ENCODE measurements at places on chromosomes 2 and 18.

- no peak for DNase-seq
Observed at GRCh38 chr18:53785811-53786210, 438.7 kb downstream of the MBD2 start.

GRCh38 chr2:59586176-59586575 is 967.3 kb downstream of the BCL11A start:
- no peak for DNase-seq

- DNase-seq = no peak
Observed at GRCh38 chr2:221447310-221447709, 124.8 kb downstream of the EPHA4 start.

GRCh38 chr2:107809835-107810234 is 16.9 kb upstream of the RGPD4 start:
- DNase-seq = no peak

- no peak for DNase-seq
Observed at GRCh38 chr2:128405467-128405900, 86.8 kb upstream of the HS6ST1 start.

GRCh38 chr2:2810504-2810903 is 479.4 kb upstream of the MYT1L start:
- DNase-seq = no peak

GRCh38 chr2:182980652-182981051 is 57.6 kb downstream of the NCKAP1 start:
- no peak for DNase-seq

DNA sequence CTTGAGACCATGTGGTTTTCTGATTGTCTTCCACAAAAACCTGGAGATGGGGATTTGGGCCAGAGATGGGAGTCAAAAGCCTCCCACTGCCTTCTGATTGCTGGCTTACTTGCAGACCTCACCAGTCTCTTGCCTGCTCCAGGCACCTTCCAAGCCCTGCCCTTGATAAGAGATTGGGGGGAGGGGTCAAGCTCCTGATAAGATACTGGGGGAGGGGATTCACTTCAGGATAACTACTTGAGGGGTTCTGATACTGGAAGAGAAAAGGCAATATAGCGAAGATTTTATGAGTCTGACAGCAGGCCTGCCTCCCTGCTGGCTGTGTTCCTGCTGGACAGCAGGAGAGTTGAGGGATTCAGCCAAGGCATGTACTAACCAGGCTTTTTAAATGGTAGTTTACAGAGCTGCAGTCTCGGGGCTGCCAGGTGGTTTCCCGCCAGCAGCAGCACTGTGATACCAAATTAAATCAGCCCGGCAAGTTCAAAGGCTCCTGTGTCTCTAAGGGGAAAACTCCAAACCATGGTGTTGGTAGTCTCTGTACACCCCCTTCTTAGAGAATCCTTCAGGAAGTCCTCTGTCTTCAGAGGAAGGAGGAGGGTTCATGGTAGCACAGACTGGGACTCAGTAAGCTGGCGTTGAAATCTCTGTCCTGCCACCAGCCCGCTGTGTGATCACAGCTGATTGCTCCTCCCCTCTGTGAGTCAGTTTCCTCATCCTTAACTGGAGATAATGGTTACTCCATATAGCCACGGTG is 58.3 kb downstream of the FBXO36 start:
- DNase-seq = no peak

GRCh38 chr2:128813352-128814034 is 494.8 kb upstream of the HS6ST1 start:
- DNase-seq = no peak

DNA sequence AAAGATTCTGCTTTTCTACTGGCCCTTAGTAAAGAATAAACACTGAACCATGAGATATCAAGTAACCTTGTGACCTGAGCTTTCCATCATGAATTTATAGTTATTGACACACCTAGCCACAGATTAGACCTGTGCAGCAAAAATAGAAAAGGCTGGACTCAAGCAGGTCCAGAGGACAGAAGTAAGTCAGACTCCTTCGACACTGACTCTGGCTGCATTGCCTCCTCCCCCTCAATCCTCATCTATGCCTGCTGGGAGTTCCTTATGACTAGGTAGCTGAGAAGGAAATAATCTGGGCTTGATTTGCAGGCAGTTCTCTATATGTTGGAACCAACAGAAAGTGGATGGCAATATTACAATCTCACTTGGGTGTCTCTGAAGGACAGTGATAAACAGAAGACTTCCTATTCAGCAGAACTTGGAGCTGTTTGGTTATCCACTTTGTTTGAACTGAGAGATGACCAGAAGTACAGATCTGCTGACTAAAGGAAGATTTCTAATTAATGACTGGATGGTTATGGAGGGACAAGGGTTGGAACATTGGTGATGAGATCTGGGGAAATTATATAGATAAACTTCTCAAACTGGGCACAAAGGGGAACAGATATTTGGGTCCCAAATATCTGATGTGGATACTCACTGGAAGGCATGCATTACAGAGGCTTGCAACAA is 39.4 kb downstream of the ARID5A start:
- no peak for DNase-seq

GRCh38 chr2:95043300-95044093 is 18.0 kb downstream of the MAL start:
- no peak for DNase-seq

DNA sequence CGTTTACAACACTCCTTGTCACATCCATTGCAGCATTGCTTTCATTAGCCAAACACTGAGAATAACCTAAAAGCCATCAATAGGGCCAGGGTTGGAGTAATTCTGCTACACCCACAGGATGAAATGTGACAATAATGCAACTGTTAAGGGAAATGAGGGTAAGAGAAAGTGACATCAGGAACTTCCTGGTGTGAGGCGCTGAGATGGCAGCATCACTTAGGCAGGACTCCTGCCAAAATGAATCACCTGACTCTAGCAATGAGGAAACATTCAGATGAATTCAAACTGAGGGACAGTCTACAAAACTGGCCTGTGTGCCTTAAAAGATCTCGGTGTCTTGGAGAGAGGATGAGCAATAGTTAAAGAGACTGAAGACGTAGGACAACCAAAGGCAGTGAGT is 115.6 kb upstream of the AGAP1 start:
- no peak for DNase-seq

DNA sequence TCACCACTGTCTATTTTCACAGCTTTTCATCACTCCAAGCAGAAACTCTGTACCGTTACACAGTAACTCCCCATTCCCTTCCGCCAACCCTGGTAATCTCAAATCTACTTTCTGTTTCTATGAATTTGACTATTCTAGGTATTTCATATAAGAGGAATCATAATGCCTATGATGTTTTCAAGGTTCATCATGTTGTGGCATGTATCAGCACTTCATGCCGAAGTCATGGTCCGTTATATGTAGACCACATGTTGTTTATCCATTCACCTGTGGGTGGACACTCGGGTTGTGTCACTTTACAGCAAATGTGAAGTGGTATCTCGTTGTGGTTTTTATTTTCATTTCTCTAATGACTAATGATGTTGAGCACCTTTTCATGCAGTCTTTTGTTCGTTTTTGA is 21.6 kb downstream of the CPSF3 start:
- no peak for DNase-seq

GRCh38 chr2:190972213-190972612 is 41.8 kb downstream of the STAT1 start:
- DNase-seq = no peak

GRCh38 chr2:196165016-196165415 is 6.4 kb downstream of the STK17B start:
- no peak for DNase-seq

- DNase-seq = no peak
Observed at GRCh38 chr18:39825485-39826150, 2129.4 kb upstream of the PIK3C3 start.

GRCh38 chr2:217966423-217967070 is 36.2 kb downstream of the TNS1 start:
- no peak for DNase-seq

- DNase-seq = no peak
Observed at GRCh38 chr2:184312970-184313369, 285.4 kb upstream of the ZNF804A start.

- no peak for DNase-seq
Observed at GRCh38 chr18:44079606-44080005, 601.1 kb upstream of the SETBP1 start.

- DNase-seq = no peak
Observed at GRCh38 chr2:145315053-145315452, 795.1 kb upstream of the ZEB2 start.

DNA sequence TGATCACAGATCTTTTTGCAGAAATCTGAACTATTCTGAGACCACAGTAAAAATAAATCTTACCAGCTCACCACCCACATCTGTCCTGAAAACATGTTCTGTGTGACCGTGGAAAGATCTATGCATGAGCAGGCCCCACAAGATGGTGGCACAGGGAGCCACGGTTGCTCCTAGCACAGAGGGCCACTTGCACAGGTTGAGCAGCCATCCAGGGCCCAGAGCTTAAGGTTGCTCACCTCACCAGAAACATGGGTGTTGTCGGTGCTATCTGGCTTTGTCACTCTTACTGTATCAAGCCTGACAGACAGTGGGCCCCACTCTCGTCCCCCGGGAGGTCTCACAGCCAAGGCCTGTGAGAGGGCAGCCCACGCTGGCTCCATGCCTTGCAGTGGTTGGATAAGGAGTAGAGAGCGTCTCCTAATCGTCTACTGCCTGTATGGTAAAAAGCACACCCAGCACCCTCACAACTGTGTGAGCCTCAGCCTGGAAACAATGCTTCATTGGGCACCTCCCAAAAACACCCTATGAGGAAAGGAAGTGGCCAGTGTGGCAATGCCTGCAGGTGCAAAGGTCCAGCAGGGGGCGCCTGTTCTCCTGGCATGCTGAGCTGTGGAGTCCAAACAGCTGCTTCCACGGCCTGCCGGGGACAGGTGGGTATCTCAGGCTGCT is 19.6 kb downstream of the TUBB6 start:
- peak; percentile 50 for DNase-seq

DNA sequence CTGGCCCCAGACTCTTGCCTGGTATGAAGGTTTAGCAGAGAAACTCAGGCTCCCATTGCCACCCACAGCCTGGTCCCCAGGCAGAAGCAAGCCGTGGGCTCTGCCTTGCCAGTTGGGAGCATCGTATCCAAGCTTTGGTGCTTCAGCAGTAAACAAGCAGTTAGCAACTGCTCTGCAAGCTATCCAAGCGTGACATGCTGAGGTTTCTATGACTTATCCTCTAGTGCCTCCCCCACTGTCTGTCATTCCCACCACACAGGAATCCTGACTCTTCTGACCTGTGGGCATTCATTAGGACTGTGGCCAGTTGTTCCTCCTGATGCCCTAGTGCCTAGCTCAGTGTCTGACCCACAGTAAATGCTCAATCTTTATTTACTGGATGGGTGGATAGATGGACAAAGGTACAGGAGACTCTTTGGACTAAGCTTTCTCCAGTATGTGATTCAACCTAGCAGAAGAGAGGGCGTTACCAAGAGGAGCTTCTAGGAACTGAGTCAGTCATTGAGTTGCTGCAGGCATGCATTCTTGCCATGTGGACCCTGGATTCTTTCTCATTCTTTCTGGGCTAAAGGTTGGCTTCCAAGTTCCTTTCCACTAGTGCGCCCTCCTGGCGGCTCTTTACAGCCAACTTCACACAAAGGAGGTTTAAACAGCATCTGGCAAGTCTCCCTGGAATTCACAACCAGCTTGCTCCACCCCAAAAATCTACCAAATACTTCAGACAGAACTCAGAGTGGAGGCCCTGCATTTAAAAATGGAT is 40.6 kb upstream of the MRPL19 start:
- DNase-seq = no peak

GRCh38 chr18:32810314-32810713 is 37.5 kb upstream of the KLHL14 start:
- no peak for DNase-seq

DNA sequence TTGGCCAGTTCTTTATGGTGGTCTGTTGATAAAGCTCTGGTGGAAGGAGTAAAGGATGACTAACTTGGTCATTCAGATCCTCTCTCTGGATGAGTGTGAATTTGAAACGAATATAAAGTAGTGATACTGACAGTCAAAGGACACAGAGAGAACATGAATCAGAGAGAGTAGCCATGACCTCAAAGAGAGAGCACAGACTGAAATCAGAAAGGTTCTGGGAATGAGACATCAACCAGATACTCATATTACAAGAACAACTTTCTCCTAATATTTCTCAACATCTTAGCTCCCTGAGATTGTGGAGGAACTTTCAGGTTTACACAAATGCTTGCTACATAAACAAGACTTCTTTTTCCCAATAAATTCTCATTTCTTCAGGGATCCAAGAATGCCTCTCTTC is 849.1 kb upstream of the CHAC2 start:
- DNase-seq = no peak

DNA sequence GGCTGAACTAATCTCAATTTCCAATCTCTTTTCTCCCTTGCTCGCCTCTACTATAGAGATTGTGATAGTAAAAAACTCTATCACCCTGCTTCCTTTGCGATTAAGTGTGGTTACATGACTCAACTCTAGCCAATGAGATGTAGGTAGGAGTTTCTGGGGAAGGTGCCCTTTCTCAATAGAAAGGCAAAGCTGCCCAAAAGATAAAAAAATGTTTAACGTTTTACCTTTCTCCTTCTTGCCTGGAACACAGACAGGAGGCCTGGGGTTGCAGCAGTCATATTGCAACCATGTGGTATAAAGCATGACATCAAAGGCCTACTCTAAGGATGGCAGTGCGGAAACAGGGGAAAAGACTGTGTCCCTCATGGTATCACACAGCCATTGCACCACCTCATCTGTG is 31.5 kb downstream of the TMEM37 start:
- DNase-seq = no peak

DNA sequence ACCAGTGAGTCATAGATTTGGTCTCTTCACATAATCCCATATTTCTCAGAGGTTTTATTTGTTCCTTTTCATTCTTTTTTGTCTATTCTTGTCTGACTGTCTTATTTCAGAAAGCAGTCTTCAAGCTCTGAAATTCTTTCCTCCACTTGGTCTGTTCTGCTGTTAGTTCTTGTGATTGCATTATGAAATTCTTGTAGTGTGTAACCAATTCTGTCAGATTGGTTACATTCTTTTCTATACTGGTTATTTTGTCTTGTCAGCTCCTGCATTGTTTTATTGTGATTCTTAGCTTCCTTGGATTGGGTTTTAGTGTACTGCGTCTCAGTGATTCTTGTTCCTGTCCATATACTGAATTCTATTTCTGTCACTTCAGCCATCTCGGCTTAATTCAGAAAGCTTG is 18.6 kb downstream of the EHBP1 start:
- DNase-seq = no peak

DNA sequence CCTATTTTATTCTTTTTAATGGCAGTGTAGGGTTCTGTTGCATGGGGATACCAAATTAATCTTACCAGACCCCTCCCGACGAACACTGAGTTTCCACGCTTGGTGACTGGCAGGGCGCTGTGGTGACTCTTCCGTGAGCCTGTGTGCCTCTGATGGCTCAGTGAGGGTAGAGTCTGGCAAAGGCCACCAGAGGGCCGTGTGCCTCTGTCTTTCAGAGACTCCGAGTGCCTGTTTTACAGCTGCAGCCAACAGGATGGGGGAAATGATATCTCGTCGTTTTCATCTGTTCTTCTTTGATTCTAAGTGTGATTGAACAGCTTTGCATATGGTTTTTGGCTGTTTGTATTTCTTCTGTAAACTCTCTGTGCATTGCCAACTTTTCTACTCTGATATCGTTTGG is 99.8 kb downstream of the ZNF236 start:
- DNase-seq = peak; percentile 47
